ENCODE measurements at places on chromosomes 16 and 17.

GRCh38 chr16:57736419-57737351, 1.1 kb downstream of the KATNB1 start:
- no peak for DNase-seq

DNA sequence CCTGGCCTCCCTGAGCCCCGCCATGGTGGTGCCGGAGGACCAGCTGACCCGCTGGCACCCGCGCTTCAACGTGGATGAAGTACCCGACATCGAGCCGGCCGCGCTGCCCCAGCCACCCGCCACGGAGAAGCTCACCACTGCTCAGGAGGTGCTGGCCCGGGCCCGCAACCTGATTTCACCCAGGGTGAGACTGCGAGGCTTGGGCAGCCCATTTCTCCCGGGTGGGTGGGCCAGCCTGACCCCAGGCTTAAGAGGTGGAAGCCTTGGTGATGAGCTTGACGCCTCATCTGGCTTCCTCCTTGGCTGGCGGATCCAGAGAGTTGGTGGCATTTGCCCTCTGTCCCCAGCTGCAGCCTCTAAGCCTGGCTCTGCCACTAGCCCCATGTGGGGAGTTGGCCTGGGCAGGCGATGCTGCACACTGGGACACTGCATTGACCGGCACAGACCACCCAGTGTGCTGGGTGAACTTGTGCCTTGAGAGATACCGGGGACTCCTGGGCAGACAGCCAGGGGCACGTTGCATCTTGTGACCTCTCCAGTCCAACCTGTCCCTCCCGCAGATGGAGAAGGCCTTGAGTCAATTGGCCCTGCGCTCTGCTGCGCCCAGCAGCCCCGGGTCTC, 3.0 kb downstream of the CDT1 start:
- no peak for DNase-seq

- DNase-seq, result no peak
Observed at GRCh38 chr17:77438241-77439188, 297.7 kb downstream of the SEC14L1 start.

- DNase-seq, result no peak
Observed at GRCh38 chr17:57294629-57295501, 38.5 kb downstream of the MSI2 start.

DNA sequence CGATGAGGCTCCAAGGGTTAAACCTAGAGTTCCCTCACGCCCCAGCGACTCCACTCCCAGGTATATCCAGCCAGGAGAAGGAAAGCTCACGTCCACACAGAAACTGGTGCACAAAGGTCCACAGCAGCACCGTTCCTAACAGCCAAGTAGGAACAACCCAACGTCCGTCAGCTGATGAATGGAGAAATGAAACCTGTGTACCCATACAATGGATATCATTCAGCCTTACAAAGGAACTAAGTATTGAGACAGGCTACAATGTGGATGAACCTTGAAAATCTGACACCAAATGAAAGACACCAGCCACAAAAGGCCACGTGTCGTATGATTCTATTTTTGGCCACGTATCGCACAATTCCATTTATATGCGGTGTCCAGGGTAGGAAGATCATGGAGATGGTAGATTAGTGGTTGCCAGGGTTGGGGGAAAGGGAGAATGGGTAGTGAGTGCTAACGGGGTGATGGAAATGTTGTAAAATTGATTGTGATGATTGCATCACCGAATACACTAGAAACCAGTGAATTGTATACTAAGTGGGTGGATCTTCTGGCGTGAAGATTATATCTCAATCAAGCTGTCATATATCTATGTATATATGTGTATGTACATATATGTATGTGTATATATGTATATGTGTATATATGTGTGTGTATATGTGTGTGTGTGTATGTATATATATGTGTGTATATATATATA, 30.1 kb downstream of the NLRC3 start:
- DNase-seq, result no peak

DNA sequence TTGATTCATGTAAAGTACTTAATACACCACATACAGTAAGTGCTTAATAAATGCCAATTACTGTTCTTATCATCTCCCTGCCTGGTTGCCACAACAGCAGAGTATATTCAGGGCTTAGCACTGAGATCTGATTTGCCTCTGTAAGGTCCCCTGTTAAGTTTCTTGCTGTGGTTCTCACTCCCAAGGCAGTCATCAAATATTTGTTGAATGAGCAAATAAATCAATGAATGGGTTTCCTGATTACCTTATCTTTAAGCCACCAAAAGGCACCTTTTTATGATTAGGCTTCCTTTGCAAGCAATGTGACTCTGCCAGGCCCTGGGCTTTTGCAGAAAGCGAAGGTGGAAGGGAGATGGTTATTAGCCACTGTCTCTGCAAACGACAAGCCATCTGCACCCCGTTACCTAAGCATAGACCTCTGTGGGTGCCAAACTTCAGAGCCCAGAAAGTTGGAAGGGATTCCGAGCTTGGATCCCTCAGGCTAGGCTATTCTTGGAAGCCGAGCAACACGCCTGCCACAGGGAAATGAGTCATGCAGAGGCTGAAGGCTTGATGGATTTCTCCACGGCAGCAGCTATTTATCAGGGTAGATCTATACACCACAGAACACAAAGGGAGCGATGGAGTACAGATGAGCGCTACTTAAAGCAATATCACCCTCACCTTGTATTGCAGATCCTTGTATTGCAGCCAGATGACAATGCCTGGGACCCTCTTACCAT, 102.0 kb downstream of the GRIN2A start:
- DNase-seq, result no peak

GRCh38 chr17:2709183-2709661, 2.3 kb downstream of the CLUH start:
- DNase-seq, result no peak

DNA sequence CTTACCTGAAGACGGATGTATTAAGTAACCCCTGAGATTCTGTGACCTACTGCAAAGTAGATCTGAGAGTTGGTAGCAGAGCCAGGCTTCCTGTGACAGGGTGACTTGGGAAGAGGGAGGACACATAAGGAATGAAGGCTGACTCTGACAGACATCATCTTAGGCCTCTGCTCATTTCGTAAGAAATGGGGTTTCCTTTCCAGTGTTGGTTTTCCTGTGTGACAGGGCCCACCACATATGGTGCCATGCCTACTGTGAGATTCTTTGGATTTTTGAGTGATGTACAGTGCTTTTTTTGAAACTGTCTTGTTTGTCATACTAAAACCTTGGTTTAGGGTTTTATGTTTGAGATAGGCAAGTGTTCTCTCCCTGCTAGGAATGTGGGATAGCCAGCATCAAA, 12.7 kb downstream of the LIG3 start:
- DNase-seq, result no peak

GRCh38 chr17:46962374-46962790, 16.7 kb downstream of the RPRML start:
- no peak for DNase-seq

GRCh38 chr16:1333149-1333812, at the start of gene BAIAP3:
Gene BAIAP3, plus strand, starts transcription at chr16:1333645. Its CDS starts 4,905 bp downstream, at chr16:1338550.
- DNase-seq, result peak; percentile 45

- no peak for DNase-seq
Observed at GRCh38 chr17:57631871-57632270, 113.2 kb downstream of the CCDC182 start.

GRCh38 chr16:8712589-8713361, 38.4 kb downstream of the ABAT start:
- no peak for DNase-seq

- peak; percentile 74 for DNase-seq
Observed at GRCh38 chr16:89256651-89257254, 39.2 kb downstream of the ZNF778 start.

DNA sequence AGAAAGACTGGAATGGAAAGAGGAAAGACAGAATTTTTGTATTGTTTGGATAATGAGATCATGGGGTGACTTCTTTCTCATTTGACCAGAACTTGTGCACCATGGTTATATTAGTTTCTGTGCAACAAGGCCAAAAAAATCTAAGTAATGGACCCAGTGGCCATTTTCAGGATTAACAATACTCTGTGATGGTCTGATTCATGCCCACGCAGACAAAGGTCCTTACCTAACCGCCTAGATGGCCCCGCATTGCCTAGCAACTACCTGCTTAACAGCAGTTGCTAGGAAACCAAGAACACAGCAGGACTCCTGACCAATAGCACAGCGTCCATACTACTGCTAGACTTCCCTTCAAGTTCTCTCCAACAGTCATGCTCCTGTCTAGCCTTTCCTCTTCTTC, 22.4 kb downstream of the MIS12 start:
- no peak for DNase-seq

- DNase-seq, result no peak
Observed at GRCh38 chr17:76570877-76571471, 14.7 kb downstream of the ST6GALNAC2 start.

DNA sequence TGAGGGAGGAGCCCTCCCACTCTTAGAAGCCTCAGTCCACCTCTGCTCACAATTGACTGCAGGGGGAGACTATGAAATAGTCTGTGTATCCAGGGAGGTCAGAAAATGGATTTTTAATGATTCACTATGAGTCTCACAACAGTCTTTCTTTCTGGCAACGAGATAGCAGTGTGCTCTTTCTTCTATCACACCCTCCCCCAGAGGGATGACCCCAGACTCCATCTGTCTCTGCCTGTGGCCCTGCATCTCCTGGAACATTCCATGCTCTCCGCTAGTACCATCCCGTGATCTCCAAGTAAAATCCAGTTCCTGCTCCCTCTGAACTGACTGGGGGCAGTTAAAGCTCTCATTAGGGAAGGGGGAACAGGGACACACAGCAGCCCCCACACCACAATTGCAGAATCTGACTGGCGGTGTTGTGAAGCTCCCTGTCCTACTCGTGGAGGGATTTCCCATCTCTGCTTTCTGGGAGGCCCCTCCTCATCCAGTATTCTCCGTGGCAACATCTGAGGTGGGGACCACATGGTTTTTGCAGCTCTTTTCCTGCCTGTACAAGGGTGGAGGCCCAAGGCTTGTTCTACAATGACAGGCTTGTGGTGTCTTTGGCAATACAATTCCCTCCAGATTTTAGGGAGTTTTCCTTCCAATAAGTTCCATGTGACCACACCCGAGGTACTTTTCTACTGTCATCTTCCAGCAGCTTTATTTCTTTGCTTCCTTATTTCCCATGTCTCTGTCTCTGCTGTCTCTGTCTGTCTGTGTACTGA, 19.4 kb downstream of the NATD1 start:
- no peak for DNase-seq

DNA sequence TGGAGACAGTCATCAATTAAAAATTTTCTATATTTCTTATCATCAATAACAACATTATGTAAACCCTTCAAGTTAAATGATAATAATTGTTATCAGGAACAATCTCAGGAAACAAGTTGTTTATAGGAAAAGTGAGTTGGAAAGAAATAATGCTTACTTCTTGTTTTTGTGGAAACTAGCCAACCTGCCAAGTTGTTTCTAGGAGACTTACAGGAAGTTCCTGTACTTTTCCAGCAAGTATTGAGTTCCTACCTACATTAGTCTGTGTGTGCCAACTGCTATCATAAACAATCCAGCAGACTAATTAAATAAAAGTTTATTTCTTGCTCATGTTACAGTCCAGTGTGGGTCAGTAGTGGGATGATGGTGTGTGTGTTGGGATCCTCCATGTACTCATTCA, 1.6 kb upstream of the CCL14 start:
- no peak for DNase-seq

DNA sequence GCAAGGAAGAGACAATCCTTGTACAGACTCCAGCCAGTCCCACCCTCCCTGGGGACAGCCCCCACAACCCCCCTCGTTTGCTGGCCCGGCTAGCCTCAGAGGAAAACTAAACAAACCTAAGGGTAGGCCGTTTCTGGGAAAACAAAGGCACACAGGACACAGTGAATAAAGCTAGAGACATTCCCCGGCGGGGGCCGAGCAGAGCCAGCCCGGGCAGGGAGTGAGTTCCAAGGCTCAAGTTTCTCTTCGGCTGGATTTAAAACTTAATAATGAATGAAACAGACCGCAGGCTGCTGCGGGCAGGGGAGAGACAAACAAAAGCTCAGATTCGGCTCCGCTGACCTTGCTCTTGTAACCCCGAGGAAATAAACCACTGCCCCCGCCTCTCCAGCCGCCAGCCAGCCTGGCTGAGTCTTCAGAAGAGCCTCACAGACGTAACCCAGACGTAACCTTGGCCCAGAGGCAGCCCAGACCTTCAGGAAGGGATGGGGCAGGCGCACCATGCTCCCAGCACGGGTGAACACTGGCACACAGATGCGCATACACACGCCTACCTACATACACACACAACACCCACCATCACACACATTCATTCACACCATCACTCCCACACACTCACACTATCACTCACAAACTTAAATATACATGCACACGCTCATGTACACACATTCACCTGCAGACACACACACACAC, 216.0 kb downstream of the ZNF423 start:
- no peak for DNase-seq

- DNase-seq, result no peak
Observed at GRCh38 chr17:34167354-34167753, 87.7 kb upstream of the CCL2 start.

DNA sequence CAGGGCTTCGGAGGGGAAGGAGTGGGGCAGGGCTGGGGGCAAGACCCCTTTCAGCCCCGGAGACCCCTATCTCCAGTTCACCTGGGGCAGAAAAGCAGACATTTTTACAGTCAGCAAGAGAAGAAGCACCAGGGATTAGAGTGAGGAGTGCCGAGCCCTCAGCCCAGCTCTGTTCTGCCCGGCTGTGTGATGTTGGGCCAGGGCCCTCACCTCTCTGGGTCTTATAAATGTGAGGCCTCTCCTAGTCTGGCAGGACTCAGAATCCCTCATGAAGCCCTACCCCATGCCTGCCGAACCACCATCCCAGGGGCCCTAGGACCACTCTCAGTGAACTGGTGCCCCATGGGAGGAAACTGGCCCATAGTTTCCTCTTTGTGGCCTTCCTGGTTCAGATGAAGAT, 12.8 kb downstream of the CX3CL1 start:
- no peak for DNase-seq

GRCh38 chr17:82868715-82869131, 28.9 kb upstream of the ZNF750 start:
- DNase-seq, result no peak

DNA sequence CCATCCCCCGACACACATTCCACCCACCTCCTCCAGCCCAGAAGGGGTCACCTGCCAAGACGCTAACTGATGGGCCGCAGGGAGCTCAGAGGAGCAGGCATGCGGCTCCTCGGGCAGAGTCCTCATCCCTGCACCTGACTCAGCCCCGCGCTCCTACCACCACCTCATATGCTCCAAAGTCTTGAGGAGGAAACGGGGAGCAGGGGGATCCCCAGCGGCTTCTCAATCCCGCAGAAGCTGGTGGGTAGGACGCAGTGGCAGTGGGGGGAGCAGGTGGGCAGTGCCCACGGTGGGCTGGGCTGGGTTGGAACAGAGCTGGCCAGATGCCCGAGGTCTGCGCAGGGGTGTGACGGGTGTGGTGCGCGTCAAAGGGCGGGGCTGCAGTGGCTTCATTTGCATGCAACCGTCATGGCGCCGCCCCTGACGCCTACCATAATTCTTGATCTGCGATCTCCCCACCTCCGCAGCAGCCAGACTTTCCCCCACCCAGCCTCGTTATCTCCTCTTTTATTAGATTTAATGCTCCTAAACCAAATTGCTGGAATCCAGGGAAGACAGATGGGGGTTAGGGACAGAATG, 39.0 kb upstream of the EMP2 start:
- DNase-seq, result peak; percentile 14

DNA sequence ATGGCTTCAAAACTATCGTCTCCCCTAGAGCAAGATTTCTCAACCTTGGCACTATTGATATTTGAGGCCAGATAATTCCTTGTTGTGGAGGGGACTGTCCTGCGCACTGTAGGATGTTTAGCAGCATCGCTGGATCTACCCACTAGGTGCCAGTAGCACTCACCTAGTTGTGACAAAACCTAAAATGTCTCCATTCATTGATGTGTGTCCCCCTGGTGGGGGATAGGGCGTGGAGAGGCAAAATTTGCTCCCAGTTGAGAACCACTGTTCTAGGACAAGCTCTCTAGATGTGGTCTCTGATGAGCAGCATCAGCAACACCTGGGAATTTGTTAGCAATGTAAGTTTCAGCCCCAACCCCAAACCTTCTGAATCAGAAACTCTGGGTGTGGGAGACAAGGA, 259.0 kb downstream of the XYLT1 start:
- peak; percentile 4 for DNase-seq

Measured in CD4-positive, alpha-beta T cell treated with Interferon gamma for 1 hour (primary cell).